ENCODE measurements at places on chromosomes 3 and 15.

DNA sequence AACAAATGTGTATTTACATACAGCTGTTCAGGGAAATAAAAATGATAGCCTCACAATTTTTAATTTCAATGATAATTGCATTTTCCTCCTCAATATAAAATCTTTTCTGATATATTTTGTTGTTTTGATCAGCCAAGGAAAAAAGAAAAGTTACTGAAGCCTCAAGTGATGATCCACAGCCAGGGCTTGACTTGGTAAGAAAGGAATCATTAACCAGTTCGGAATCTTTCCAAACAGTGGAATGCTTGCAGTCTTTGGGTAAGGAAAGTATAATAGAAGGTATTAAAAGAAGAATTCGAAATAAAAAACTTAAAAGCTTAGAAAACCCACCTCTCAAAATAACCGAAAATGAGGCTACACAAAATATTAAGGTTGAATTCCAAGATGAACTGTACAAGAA, 1.0 kb downstream of the TOPAZ1 start:
- no peak for DNase-seq

- DNase-seq = peak; percentile 79
Observed at GRCh38 chr3:128145279-128145678, 8.0 kb upstream of the EEFSEC start.

DNA sequence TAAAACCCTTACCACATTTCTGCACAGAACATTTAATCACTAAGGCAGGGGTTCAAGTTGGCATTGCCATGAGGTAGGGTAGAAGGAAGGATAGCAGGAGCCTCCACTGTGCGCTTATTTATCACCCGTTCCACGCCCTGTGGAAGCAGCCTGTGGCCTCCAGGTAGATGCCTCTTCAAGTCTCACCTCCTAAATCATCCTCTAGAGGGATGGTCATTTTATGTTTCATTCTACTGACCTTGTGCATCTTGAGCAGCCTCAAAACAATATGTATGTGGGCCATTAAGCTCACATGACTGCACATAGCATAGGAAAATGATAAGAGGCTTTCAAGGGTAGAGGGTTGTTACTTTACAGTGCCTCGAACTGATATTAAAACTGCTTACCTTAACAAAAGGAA, 546.2 kb downstream of the GRM7 start:
- no peak for DNase-seq

- no peak for DNase-seq
Observed at GRCh38 chr15:70091726-70092463, 5.8 kb downstream of the TLE3 start.

GRCh38 chr15:98025237-98025636, 64.7 kb downstream of the ARRDC4 start:
- no peak for DNase-seq

DNA sequence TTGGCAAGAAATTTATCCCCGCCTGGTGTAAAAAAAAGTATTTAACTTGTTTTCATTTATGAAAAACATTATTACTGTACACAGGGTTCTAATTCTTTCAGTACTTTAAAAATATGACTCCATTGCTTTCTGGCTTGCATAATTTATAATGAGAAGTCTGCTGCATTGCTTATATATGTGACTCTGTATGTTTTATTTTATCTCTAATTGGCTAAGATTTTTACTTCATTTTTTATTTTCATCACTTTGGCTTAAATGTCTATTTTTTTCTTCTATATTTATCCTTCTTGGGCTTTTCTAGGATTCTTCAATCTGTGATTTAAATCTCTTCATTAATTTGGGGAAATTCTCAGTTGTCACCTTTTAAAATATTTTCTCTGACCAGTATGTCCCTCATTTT, 636.6 kb upstream of the NR2F2 start:
- no peak for DNase-seq

- DNase-seq = no peak
Observed at GRCh38 chr15:77706482-77707244, 74.0 kb upstream of the LINGO1 start.

GRCh38 chr15:43776718-43777266, at the start of gene ELL3:
Gene ELL3, minus strand, starts transcription at chr15:43776966. Its CDS starts 65 bp downstream, at chr15:43776901.
- peak; percentile 56 for DNase-seq

DNA sequence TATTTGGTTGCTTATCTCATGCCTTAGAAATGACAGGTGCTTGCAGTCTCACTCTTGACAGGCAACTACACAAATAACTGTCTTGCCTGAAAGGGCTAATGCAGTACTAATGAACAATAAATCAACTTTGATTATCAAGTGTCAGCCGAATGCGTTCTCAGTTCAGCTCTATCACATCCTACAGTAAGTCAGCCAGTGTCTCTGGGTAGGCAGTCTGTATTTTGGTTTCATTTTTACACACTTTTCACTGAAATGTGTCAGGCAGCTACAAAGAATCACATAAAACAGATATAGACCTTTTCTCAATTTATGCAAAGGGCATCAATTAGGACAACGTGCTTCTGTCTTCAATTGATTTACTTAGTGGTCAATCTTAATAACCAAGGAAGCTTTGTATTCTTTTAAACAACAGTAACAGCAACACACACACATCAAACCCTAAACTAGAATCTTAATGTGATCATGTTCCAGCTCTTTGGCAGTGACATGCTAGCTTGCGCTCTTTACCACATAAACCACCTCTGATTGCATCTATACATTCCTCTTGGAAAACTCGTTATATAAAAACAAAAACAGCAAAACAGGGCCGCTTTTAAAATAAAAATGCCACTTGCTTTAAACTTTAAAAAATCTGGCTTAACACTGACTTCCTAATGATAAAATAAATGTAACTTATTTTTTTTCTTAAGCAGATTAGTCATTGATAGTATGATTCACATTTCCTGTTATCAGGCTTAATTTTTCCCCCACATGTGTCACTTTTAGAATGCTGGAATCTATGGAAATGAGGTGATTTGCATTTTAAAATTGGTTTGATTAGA, 520.4 kb downstream of the FOXP1 start:
- peak; percentile 58 for DNase-seq

- no peak for DNase-seq
Observed at GRCh38 chr3:104951426-104951825, 415.3 kb upstream of the ALCAM start.

DNA sequence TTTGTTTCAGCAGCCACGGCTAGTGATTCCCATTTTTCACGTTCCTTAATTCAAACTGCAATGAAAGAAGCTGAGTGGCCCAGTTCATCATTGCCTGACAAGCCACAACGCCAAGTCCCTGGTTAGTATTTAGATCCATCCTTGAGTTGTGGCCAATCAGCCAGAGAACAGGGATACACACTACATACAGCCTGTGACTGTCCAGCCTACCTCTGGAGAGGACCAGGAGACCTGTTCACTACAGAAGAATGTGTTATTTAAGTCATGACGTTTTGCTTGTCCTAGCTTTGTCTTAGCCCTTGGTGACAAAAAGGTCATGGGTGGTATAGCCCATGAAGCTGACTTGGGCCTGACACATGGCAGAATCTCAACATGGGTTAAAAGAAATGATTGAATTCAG, 2.7 kb upstream of the TPM1 start:
- DNase-seq = no peak

- DNase-seq = no peak
Observed at GRCh38 chr3:34844323-34844620, 795.1 kb upstream of the ARPP21 start.

DNA sequence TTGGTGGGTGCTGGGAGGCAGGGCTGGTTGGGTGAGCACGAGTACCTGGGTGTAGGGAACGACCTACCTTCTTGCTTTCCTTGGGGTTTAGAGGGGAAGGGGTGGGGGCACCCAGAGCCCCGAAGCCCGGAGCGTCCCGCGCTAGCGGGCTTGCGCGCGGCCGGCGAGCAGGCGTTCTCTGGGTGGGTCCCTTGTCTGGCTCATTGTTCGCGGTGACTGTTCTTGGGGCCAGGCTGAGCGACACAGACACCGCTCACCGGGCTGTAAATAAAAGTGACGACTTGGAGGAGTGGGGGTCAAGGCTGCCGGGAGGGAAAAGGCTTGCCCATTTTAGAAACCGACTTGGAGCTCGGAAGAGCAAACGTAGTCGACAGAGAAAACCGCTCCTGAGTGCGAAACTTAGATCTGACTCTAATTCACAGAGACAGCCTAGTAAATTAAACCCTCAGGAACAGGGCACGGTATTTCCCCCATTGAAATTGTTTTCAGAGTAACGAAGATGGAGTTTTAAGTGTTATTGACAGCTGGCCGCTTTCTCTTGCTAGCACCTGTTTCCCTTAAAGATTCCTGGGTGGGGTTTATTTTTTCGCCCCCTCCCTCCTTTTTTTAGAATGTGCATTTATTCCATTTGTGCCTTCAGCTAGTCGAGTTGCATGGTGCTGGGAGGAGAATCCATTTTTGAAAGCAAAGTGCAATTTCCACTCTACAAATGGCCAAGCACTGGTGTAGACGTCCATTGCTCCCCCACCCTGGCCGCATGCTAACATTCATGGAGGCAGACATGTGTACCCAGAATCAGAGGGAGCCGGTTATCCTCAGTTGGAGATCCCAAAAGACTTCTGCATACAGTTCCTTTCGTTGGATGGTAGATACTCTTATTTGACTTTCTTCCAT, 532.1 kb upstream of the SEMA6D start:
- DNase-seq = no peak

GRCh38 chr3:84961521-84962255, 2.9 kb downstream of the CADM2 start:
- peak; percentile 55 for DNase-seq

GRCh38 chr3:64232821-64233220, 7.6 kb upstream of the PRICKLE2 start:
- no peak for DNase-seq

GRCh38 chr15:36666228-36666905, 86.9 kb downstream of the CDIN1 start:
- DNase-seq = no peak

- no peak for DNase-seq
Observed at GRCh38 chr3:101200461-101200860, 119.9 kb downstream of the IMPG2 start.

DNA sequence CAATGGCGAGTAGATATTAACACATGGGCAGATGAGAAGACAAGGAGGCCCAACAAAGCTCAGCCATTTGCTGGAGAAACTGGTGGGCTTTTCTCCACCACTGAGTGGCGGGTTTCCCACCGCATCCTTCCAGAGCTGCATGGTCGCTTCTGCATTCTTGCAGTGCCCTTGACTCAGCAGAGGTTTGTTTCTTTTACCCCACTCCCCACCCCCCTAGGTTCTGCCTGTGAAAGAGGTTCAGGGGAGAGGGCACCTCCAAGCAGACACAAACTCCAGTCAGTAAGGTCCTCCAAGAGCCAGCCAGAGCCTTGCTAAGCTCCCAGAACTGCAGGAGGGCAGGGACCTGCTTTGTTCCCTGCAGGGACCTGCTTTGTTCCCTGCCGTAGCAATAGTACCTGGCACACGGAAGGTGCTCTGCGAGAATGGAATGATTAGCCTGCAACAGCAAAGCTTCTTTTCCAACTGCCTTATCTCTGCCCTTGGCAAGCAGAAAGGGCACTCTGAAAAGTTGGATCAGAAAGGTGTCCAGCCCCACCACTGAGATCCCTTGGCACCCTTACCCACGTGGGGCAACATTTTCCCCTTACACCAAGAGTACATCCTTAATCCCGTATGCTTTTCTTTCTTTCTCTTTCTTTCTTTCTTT, 1.4 kb downstream of the PAQR5 start:
- no peak for DNase-seq

DNA sequence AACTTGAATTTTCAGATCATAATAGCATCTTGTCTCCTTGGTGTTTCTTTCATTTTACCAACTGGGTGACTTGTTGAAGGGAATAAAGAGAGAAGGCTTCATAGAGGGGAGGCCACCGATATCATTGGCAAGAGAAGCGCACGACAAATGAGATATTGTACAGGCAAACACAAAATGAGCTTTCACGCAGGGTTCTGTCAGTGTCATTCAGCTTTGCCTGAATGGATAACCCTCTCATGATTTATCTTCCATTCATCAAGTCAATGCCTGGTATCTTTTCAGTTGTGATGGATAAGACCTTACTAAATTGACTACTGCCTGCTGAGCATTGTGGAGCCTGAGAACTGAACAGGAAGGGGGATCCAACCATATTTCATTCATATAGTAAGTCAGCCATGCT, 188.6 kb upstream of the EPHA3 start:
- DNase-seq = peak; percentile 42

DNA sequence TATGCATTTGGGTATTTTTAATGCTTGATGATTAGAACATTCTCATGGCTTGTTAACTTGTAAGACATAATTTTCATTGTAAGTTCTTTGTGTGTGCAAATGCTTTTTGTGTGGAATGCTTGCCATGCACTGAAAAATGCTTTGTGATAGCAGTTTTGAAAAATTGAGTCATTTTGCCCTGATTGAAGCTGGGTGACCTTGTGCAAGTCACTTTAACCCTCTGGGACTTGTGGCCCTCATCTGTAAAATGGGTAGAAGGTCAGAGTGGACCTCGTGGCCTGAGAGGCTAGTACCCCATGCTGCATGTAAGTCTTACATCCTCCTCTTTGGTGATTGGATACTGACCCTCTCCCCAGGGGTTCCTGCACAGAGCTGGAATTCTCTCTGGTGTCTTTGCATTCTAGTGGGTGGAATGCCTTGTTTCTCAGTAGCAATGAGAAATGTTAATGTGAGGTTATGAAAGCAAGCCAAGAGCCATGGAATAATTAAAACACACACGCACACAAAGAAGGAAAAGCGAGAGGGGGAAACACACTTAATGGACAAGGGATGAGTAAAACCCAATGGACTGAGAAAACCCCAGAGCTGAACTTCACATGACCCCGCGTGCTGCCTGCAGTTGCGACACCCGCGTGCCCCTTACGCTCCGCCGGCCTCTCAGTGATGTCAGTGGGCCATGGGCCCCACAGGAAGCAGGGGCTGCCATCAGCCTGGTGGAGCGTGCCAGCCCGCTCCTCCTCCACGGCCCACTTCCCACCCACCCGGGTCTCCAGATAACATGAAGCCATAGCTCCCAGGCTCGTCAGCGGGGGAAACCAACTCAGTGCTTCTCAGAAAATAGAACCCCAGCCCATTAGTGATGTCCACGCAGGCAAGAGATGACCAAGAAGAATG, 44.0 kb downstream of the SMAD3 start:
- DNase-seq = no peak

DNA sequence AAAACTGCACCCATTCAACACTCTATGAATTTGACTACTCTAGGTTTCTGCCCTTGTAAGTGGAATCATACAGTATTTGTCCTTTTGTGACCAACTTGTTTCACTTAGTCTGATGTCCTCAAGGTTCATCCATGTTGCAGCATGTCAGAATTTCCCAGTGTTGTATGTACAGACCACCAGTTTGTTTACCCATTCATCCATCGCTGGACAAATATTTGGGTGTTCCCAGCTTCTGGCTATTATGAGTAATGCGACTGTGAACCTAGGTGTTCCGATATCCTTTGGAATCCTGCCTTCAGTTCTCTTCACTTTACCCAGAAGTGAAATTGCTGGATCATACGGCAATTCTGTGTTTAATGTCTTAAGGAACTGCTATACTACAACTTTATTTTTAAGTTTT, 12.6 kb downstream of the RPL32 start:
- no peak for DNase-seq

Measured in pons (tissue), 1 donor.